Karpas-422 (cell line): ENCODE measurements at places on chromosomes 1 and 21. TPM values are rescaled to one million over a fixed set of nuclear protein-coding genes. Genes with fewer than 3 reads are reported as not detected.
A peak's percentile ranks its signal among the peaks of the same experiment; 100 is the strongest.

Gene FCRLB
- 937 and 1,205 TPM in 2 replicates for total RNA-seq

Gene NGF
- total RNA-seq, result not detected in 2 replicates

Gene PTCH2
- 0.04 and 0.43 TPM in 2 replicates for total RNA-seq

Gene S100A10
- total RNA-seq, result 0.56 and 4.2 TPM in 2 replicates

Gene RGS16
- total RNA-seq, result 19.0 and 27.7 TPM in 2 replicates

Gene ARHGEF19
- total RNA-seq, result 2.2 and 2.5 TPM in 2 replicates

Gene OLIG1
- not detected in 2 replicates for total RNA-seq

Gene CRB1
- total RNA-seq, result not detected in 2 replicates

GRCh38 chr1:155185783-155186066, 12.1 kb downstream of the TRIM46 start:
- DNase-seq, result no peak

DNA sequence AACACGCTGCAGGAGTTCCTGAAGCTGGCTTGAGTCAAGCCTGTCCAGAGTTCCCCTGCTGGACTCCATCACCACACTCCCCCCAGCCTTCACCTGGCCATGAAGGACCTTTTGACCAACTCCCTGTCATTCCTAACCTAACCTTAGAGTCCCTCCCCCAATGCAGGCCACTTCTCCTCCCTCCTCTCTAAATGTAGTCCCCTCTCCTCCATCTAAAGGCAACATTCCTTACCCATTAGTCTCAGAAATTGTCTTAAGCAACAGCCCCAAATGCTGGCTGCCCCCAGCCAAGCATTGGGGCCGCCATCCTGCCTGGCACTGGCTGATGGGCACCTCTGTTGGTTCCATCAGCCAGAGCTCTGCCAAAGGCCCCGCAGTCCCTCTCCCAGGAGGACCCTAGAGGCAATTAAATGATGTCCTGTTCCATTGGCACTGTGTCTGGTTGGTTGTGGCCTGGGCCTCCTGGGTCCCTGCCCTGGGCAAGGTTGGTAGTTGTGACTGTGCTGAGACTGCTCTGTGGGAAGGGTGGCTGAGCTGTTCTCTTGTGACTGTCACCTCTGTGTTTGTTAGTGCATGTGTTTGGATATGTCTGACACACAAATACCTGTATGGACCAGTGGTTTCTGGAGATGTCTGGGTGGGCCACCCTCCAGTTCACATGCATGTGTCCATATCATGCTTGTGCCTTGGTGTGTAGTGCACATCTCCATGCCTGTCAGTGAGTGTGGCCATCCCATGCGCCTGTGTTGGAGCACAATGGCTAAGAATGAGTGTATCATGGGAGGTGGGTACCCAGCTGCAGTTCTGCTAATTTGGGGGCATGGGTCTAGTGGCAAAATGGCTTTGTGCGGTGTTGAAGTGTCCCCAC, 1.4 kb downstream of the SH3BGRL3 start:
- DNase-seq, result peak; percentile 45

DNA sequence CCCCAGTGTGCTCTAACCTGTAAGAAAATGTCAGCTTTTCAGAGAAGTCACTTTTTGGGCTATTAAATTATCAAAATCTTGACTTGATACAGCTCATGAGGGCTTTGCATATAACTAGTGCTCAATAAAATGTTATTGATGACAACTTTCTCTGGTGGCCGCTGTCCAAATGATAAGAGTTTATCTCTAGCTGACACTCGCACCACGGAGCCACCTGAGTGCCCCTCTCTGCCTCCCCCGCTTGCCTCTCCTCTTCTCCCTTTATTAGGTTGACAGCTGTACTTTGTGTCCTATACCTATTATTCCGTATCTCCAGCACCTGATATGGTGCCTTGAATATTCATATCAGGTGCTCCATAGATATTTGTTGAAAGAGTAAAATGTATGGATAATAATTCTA, 82.8 kb downstream of the PHTF1 start:
- no peak for DNase-seq

- DNase-seq, result peak; percentile 98
These were observed at the start of the genes COPA and NCSTN for GRCh38 chr1:160342953-160343869. COPA (minus strand) TSS chr1:160343250; CDS start chr1:160343170, 80 bp downstream. NCSTN (plus strand) TSS chr1:160343383; CDS start chr1:160343397, 14 bp downstream.

GRCh38 chr21:44713846-44714245, 2.5 kb upstream of the TSPEAR start:
- DNase-seq, result no peak

GRCh38 chr1:3066826-3067225, 2.2 kb upstream of the PRDM16 start:
- DNase-seq, result no peak

DNA sequence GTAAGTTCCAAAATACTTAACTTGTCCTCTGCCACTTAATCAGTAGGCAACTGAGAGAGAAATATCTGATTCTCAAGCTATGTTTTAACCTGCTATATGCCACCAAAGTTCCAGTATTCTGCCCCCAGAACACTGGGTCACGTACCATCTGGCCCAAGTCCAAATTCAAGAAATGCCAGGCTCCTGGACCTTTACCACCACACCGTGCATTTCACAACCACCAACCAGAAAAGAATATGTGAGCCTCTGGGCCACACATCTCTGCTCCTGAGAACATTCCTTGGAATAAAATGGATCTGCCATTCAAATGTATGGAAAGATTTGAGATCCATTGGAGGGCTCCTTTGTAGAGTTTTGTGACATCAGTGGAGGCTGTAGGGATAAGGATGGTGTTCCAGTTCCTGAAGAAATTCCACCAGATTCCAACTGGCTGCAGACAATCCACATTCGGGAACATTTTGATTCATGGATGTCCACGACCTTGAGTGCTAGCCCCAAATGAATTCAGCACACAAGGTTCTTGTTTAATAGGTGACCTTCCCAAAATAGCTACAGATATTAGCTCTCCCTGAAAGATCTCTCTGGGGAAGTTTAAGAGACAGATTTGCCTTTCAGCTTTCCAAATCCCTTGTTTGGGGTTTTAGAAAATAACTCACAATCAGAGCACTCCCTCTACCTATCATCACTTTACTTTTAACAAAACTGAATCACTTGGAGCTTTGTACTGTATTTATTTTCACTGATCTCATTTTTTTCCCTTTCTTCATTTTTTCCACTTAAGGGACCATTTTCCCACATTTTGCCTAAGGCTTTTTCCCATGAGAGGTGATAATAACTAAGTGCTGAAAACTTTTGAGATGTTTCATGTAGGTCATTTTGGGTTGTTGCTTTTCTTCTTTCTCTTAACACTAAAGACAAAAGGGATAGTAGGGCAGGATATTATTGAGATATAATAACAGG, 128.4 kb upstream of the ZC3H11B start:
- no peak for DNase-seq

GRCh38 chr1:160794376-160794775, 1.6 kb upstream of the LY9 start:
- no peak for DNase-seq

DNA sequence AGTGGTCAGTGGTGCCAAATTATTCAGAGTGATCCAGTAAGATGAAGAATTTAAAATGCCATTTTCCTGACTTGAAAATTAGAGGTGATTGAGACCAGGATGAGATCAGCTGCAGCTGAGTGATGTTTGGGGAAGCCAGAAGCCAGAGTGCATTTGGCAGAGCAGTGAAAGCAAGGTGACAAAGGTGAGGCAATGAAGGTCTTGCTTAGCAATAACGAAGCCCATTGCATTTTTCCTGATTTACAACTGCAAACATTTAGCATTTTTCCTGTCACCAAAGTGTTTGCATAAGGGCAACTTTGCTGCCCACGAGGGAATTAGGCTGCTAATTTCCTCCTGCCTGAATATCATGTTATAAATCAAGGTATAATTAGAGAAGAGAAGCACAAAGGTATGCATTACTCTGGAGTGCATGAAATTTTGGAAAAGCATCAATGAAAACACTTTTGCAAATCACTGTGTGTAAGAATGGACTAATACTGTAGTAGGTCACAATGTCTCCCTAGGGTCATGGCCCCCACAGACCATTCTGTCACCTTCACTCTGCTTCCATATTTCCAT, 188.2 kb upstream of the LYPLAL1 start:
- DNase-seq, result no peak

- no peak for DNase-seq
These were observed 615.4 kb downstream of the PTPRU start for GRCh38 chr1:29851691-29852090.

GRCh38 chr1:3052501-3052900, 16.5 kb upstream of the PRDM16 start:
- DNase-seq, result no peak
